ENCODE measurements at places on chromosomes 16 and 17.

DNA sequence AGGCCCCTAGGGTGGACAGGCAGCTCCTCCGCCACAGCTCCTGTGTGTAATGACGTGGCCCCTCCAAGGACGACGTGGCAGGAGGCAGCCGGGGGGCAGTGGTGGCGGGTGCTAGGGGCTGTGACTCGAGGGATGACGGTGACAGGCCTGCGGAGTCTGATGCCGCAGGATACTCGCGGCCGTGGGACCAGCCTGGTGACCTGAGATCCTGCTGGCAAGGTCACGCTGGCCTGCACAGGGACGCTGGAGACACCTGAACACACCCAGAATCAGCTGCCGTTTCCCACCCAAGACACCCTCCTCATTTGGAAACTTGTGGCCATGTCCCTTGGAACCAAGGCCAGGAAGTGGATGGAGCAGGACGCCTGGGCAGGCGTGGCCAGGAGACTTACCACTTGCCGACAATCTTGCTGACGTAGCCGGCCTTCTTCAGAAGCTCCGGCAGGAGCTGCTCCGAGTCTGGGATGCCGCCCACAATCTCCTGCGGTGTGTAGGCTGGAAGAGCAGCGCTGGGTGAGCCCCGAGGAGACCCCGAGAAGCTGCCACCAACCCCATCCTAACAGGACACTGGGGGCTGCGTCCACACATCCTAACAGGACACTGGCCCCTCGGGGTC, 16.0 kb downstream of the GALNS start:
- DNase-seq: no peak

GRCh38 chr16:79463841-79464240, 136.7 kb downstream of the MAF start:
- no peak for DNase-seq

- DNase-seq: peak; percentile 24
These were observed 19.1 kb downstream of the WIPI1 start for GRCh38 chr17:68437979-68438822.

- DNase-seq: no peak
These were observed 40.8 kb downstream of the METRNL start for GRCh38 chr17:83119987-83120864.

- DNase-seq: no peak
These were observed 634 bp upstream of the NATD1 start for GRCh38 chr17:21253646-21254441.

GRCh38 chr17:66351701-66352100, 49.3 kb downstream of the PRKCA start:
- DNase-seq: no peak

DNA sequence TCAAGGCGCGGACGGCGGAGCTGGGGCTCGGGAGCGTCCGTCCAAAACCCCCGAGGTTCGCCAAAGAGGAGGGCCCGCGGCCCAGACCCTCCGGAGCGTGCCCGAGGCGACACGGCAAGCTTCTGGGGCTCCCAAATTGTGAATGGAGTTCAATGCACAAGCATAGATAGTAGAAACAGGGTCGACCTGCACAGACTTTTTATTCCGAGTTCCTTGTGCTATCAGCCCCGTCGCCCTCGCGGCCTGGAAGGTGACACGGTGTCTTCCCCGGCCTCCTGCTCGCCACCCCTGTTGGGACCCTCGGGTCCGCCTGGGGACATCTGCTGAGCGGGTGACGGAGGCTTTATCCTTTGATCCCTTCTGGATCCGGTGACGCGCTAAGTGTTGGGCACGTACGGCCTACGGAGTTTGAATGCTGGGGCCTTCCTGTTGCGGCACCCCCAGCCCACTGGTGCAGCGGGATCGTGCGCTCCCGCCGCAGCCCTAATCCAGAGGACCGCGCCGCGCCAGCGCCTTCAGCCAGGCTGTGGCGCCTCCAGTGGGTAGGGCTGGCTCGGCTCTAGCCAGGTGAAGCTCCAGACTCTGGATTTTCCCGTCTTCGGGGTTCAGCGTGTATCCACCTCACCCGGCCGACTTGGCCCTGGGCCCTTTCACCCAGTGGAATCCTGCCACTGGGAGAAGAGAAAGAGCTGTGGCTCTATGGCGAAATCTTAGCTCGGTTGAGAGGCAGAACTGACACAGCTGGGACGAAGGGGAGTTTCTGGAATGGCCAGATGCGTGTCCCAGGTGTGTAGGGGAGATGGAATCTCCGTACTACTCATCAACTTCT, 17.0 kb upstream of the NTN1 start:
- DNase-seq: no peak

- DNase-seq: no peak
These were observed 36.2 kb downstream of the COG7 start for GRCh38 chr16:23416816-23417215.

DNA sequence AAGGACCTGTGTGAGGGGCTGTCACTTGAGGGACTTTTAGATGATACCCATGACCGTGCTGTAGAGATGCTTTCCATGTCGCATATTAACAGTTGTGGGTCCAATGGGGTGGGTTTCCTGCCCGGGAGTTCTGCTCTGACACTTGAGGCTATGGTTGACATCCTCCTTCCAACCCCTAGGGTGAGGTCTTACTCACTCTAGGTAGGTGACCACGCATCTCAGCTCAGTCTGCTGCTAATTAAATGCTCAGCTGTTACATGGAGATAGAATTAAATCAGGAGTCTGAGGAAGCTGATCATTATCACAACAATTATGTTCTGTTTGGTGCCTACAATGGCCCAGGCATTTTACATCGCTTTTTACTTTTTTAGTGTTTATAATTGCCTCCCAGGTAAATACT, 40.2 kb downstream of the OSBPL7 start:
- DNase-seq: no peak

DNA sequence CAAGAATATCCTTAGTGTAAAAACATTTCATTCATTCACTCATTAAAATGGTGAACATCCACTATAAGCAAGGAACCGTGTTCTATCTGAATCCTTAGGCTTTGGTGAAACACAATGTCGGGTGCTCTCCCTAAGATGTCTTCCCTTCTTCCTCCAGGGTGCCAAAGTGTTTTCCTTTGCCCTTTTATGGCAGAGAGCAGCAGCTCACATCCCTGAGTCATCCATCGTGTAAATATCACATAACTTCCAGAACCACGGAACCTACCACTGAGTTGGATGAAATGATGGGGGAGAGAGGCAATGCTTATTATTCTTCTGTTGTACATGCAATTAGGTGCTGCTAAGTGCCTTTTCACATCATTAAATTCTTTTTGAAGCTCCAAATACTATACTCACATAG, 50.2 kb downstream of the DNAH3 start:
- no peak for DNase-seq

- no peak for DNase-seq
These were observed 53.4 kb downstream of the RBFOX3 start for GRCh38 chr17:79557276-79558090.

GRCh38 chr16:71421911-71422310, 19.9 kb downstream of the TLE7 start:
- no peak for DNase-seq

- no peak for DNase-seq
These were observed 4.9 kb upstream of the CIAO3 start for GRCh38 chr16:745739-746138.

DNA sequence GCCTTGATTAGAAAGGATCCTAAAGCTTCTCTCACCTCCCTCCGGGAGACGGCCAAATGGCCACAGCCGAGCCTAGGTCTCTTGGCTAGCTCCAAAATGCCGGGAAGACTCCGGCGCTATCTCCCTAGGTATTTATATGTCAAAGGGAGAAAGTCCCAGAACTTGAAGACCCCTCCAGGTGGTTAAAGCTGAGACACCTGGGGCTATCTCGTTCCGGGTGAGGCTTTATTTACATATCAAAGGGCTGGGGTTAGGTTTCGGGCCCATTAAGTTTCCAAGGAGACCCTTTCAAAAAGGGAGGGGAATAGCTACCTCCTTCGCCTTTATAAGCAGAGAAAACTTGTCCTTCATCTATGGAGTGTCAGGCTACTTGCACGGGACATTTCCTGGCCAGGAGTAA, 70.9 kb upstream of the KIFC3 start:
- DNase-seq: no peak

- DNase-seq: no peak
These were observed 2.6 kb downstream of the C16orf92 start for GRCh38 chr16:30025574-30025973.

- DNase-seq: no peak
These were observed 13.1 kb downstream of the CNGB1 start for GRCh38 chr16:57957673-57958392.

DNA sequence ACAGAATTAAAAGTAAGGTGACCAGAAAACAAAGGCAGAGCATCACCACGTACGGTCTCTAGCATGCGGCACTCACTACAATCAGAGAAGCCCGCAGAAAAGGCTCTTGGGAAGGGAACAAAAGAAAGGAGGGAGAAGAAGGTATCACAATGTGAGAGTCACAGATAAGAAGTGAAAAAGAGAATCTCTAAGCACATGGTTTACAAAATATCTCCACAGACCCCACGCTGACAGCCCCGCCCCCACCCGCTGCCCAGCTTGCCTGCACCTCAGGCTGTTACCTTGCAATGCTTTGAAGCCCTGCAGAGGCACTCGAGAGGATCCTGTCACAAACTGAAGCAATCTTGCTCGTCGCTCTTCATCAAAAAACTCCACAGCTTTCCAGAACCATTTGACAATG, 40.5 kb downstream of the CEP95 start:
- no peak for DNase-seq

GRCh38 chr17:34075076-34075475, 180.0 kb upstream of the CCL2 start:
- no peak for DNase-seq

All from T-cell (primary cell).